ENCODE measurements at places on chromosomes 3 and 15.

GRCh38 chr3:81760215-81760614 lies 1.2 kb downstream of the GBE1 start:
- DNase-seq = no peak

DNA sequence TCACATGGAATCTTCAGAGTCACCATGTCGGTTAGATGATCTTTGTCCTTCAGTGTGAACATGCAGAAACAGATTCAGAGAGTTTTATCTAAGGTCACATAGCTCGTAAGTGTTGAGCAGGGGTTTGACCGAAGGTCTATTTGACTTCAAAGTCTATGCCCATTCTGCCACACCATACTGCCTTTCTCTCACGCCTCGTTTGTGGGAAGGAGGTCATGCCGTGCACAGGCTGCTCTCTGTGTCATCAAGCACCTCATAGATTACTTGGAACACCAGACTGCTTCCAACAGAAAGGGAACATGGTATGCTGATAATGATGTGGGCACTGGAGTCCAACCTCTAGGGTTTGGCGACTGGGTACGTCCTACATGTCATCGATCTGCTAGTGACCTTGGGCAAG lies 128.8 kb downstream of the SV2B start:
- no peak for DNase-seq

DNA sequence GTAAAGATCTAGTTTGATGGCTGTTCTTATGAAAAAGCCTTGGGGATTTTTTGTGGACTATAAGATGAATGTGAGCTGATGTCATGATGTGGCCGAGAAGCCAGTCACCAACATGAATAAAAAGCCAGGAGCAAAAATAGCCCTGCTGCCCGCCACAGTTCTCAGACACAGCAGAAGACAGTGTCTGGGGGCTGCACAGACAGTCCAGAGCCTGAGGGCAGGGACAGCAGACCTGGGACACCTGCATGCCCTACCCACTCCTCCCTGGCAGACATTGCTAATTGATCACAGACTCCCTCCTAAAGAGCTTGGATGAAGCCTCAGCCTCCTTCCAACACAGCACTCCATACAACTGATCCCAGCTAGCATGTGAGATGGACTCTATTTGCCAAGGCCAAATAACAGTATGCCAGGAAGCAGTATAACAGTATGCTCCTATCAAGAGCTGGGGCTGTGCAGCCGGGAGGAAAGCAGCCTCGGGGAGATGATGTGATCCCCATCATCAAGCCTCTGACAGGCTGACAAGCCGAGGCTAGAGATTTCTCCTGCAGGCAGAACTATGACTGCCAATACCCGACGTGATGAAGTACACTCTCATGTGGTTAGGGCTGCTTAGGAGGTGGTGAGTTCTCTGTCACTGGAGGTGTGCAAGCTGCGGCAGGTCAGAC lies 105.4 kb upstream of the RPL32 start:
- no peak for DNase-seq

DNA sequence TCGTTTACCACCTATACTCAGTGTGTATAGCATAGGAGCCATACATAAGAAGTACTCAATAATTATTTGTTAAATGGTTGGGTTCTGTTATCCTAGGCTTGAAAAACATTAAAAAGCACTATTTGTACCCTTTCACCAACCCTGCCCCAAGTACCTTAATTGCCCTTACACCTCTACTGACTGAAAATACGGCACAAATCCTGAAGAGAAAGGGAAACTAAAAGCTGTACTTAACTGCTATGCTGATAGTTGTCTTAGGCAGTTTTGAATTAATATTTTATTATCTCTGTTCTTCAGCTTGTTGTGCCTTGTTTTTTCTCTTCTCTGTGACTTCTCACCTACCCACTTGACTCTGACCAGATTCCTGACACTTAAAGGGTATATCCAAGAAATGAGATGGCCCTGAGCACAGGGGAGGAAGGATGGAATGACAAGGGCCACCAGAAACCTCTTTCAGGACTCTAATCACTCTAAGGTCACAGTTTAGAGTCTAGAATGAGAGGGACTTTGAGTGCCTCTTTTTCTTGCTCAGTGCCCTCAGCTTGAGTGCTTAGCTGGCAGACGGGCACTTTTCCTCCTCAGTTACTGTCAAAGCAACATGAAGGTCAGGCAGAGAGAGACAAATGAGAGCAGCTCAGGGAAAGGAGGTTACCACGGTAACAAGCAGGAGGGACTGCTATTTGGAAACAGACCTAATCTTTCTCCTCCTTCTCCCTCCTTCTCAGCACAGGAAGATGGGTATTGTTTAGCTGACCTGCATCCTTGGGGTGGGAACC lies 136.5 kb downstream of the ZNF609 start:
- DNase-seq = peak; percentile 50

DNA sequence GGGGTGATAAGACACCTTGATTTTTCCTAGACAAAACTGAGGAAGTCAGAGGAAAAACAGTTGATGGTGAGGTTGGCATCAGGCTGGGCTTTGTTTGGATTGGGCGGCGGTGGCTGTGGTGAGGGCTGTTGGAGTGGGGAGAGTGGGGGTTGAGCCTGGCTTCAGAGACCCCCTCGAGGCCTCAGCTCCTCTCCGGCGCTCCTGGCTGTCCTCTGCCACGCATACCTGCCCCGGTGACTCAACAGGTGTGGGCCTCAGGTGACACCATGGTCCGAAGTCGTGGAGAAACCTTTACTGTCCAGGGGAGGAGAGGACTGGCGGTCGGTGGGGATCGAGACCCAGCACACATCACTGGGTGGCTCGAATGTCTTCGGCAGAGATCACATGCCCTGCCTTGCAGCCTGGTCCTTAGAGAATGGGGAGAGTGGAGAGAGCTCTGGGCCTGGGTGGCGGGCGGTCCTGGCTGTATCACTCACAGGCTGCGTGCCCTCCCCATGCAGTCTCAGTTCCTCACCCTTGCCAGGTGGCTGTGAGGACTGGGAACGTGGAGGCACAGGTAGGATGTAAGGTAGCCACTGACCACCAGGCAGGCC lies 2.6 kb downstream of the APBA2 start:
- DNase-seq = no peak

Measured in H4 (cell line).